ENCODE measurements at places on chromosomes 2 and 18.

- DNase-seq: no peak
Measured at GRCh38 chr2:111169268-111169667, 48.6 kb downstream of the BCL2L11 start.

DNA sequence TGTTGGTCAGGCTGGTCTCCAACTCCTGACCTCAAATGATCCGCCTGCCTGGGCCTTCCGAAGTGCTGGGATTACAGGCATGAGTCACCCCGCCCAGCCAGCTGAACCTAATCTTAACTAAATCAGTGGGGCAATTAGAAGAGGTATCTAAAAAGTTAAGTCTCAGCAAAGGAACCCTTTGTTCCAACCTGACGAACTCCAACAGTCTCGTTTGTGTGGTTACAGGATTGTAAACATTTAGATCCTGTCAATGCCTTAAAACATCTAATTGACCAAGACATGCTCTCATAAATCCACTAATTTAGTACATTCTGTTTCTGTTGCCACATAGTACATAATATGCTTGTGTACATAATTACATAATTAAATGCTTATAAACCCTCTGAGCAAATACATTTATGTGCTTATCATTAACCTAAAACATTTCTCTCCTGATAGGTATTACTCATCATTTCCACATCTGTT, 31.1 kb upstream of the STK39 start:
- no peak for DNase-seq

DNA sequence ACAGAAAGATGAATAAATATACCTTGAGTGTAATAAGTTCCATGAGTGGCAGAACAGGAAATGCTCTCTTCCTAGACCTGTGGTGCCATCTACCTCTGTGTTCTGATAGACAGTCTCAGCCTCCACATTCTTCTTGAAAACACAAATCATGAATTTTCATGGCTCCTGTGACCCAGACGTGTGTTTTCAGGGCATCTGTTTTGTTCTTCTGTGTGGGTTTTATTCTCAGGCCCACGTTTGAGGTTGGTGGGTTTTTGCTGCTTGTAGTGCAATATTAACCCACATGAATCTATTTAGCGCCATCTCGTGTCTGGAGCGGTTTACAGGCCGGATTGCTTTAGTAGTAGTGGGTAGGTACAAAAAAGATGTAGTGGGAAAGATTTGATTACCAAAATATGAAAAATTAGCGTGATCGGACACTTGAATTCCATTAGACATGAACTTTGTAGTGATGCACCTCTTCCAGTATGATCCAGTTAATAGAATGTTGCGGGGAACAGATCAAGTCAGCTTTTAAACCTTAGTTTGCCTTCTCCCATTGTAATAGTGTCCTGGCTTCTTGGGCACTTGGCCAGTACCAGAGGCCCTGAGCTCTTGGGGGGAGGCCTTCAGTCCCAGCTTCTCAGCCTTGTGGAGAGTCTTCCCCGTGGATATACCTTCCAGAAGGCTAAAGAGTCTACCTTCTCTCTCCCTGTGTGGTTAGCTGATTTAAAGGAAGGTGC, 256.5 kb downstream of the TPGS2 start:
- no peak for DNase-seq

- no peak for DNase-seq
Measured at GRCh38 chr2:240506406-240507059, 51.3 kb downstream of the ANKMY1 start.

DNA sequence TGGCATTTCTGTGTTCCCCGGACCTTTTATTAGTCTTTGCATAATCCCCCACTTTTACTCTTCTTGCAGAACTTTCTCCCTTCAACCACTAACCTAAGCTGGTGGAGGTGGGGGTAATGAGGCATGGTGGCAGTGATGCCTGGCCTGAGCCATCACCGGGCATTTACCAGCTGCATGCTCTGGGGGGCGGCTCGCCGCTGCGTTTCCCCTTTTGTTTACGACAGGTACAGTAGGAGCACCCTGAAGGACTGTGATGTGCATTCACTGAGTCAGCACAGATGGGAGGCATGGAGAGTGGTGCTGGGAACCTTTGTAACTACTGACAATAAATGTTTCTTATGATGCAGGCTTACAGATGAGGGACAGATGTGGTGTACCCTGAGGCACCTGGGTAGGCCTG, 46.9 kb downstream of the PLEKHB2 start:
- DNase-seq: no peak

DNA sequence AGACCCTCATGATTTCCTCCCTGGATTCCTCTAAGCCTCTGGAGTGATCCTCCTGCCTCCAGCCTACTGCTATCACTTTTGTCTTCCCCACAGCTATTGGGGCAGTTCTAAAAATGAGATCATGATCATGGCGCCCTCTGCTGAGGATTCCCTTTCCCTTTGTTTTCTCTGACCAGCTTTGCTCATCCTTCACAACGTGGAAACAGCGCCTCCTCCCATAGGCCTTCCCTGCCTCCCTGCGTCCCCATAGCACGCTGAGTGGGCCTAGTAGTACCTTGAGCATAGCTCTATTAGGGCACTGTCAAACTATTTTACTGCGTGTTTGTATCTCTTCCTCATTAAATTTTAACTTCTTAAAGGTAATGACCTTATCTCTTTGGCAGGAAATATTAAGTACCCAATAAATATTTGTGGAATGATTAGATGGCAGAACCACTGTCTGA, 207.0 kb upstream of the FANCL start:
- DNase-seq: no peak

- DNase-seq: no peak
Measured at GRCh38 chr18:21489119-21489750, 111.3 kb downstream of the ESCO1 start.

DNA sequence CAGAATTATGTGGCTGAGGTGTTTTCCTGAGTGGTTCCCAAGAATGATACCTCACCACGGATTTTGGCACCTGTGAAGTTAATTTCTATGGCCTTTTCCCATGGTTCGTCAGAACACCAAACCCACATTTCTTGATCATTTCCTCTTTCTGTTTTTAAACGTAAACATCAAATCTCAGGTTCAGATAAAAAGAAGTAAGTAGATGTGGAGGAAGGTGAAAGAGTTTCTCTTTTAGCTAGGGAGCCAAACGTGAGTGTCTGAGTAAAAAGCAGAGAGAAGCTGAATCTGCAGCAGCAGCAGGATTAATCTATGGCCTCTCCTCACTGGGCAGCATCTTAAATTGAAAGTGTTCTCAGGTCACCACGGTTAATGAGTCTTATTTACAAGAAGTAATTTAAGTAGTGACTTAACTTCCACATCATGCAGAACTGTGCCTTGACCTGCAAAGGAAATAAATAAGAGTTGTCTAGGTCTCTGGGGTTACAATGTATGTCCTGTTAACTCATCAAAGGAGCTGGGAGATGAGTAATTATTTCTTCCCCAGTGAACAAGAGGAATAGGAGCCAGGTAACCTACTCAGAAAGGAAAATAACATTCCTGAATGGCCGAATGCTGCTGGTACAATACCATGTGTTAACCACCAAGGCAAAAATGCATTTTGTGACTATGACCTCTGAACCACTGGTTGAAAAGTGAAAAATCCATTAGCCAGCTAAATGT, 139.6 kb upstream of the NETO1 start:
- no peak for DNase-seq

DNA sequence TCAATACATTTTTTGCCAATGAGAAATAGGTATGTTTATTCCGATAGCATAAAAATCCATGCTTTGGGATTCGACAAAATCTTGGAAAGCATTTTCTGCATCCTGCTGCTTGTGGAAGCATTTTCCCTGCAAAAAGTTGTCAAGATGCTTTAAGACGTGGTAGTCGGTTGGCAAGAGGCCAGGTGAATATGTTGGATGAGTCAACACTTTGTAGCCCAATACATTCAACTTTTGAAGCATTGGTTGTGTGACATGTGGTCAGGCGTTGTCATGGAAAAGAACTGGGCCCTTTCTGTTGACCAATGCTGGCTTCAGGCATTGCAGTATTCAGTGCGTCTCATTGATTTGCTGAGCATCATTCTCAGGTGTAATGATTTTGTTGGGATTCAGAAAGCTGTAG, 764.5 kb downstream of the TRIB2 start:
- DNase-seq: no peak

GRCh38 chr2:161913865-161914264, 160.2 kb downstream of the DPP4 start:
- no peak for DNase-seq

GRCh38 chr2:118340103-118340502, 251.8 kb downstream of the INSIG2 start:
- no peak for DNase-seq

DNA sequence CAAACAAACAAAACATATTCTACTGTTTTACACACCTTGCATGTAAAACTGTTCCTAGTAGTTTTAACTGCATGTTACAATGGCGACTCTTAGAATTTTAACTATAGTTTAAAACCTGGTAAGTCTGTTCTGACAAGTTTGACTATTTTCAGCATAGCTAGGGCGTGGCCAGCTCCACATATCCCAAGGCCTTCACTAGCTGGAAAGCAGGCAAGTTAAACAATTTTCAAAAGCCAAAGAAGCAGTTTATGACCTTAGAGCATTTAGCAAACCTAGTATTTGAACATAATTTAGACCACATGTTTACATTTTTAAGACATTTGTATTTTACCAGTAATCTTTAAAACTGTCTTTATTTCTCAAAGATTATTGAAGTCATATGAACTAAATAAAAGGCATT, 402.8 kb upstream of the SYT4 start:
- no peak for DNase-seq

GRCh38 chr2:182072861-182073260, 87.2 kb downstream of the PPP1R1C start:
- DNase-seq: no peak

DNA sequence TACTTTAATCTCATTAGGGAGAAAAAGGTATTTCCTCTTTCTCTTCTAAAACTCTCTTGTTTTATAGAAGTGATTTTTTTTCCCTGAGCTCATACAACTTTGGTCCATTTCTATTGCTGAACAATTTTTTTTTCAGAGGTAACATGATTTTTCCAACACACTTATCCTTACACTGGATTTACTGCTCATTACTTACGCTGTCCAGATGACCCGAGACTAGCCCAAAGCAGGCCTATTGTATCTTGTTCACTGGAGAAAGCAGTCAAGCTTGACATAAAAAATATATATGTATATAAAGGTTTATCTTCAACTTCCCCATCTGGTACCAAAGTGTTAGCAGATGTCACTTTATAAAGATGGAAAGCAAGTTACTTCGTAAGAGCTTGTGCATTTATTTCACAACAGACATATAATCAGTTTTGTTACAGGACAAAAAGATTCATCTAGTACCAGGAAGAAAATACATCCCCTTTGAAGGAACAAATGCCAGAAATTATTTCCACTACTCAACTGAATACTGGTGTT, 70.4 kb upstream of the KIDINS220 start:
- no peak for DNase-seq

GRCh38 chr2:174166261-174166660, 82.1 kb downstream of the OLA1 start:
- DNase-seq: no peak

- no peak for DNase-seq
Measured at GRCh38 chr2:119372778-119373568, 6.2 kb downstream of the DBI start.

DNA sequence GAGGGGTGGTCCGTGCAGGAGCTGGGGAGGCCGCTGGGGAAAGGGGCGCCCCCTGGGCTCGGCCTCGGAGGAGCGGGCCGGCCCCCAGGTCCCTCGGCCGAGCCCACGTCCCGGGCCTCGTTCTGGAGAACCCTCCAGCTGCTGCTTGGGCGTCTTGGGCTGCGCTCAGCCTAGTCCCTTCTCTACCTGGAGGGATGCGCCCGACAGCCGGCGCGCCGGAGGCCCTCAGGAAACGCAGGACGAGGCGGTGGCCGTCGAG, 293 bp upstream of the D2HGDH start:
- DNase-seq: no peak
